ENCODE measurements at places on chromosomes 7 and 10.

DNA sequence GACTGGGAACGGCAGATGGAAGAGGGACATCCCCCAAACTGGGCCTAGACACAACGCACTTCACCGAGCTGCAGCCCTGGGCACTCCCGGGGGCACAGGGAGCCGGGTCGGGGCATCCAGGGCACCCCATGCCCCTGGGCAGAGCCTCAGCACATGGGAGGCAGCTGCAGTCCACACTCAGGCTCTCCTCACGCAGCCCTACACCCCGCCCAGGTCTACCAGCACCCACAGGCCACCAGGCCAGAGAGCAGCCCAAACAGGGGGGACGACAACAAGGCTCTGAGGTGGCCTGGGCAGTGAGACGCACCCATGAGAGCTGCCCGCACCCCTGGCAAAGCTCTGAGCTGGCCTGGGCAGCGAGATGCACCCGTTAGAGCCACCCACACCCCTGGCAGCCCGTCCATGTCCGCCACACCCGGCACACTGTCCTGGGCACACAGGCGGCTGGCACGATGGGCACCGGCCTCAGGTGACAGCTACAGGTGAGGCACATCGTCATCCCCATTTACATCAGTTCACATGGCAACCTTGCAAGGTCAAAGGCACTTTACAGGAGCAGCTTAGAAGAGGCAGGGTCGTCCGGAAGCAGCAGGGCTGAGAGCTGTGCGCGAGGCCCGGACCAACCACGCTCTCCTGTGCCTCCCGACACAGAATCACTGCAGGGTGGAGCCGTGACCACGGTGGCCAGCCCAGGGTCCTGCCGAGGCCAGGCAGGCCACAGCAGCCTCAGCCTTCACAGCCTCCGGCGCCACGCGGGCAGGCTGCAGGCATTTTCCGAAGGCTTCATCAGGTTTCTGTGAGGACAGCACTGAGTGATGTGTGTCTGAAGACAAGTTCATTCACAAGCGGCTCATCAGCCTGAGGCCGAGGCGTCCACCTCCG lies 228.6 kb downstream of the MAD1L1 start:
- DNase-seq: no peak

- DNase-seq: no peak
These were observed 530.8 kb downstream of the CNTNAP2 start for GRCh38 chr7:146647445-146647844.

- DNase-seq: no peak
These were observed 53.1 kb upstream of the KMT2E start for GRCh38 chr7:104960741-104961448.

- DNase-seq: no peak
These were observed 597.9 kb upstream of the C7orf33 start for GRCh38 chr7:147992698-147993097.

- no peak for DNase-seq
These were observed 6.5 kb downstream of the MDH2 start for GRCh38 chr7:76054123-76055120.

DNA sequence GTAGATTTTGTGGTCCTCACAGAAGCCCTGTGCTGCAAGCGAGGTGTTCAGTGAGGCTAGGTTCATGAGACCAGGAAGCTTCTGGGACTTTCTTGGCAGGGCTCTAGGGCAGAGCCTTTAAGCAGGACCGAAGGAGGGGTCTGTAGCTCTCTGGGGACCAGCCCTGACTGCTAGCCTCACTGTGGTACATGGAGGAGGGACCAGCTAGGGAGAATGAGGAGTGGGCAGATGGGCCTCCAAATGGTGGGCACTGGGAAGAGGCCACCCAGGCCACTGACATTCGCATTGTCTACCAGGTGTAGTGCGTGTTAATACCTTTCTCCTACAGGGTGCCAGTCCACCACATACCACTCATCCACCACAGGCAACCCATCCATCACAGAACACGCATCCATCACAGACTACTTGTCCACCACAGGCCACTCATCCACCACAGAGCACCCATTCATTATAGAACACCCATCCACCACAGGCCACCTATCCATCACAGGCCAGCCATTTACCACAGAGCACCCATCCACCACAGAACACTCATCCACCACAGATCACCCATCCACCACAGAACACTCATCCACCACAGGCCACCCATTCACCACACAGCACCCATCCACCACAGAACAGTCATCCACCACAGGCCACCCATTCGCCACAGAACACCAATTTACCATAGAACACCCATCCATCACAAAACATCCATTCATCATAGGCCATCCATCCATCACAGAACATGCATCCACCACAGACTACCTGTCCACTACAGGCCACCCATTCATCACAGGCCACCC lies 31.6 kb upstream of the ZNF488 start:
- no peak for DNase-seq

- DNase-seq: no peak
These were observed 89.7 kb upstream of the PDGFA start for GRCh38 chr7:609365-609764.

DNA sequence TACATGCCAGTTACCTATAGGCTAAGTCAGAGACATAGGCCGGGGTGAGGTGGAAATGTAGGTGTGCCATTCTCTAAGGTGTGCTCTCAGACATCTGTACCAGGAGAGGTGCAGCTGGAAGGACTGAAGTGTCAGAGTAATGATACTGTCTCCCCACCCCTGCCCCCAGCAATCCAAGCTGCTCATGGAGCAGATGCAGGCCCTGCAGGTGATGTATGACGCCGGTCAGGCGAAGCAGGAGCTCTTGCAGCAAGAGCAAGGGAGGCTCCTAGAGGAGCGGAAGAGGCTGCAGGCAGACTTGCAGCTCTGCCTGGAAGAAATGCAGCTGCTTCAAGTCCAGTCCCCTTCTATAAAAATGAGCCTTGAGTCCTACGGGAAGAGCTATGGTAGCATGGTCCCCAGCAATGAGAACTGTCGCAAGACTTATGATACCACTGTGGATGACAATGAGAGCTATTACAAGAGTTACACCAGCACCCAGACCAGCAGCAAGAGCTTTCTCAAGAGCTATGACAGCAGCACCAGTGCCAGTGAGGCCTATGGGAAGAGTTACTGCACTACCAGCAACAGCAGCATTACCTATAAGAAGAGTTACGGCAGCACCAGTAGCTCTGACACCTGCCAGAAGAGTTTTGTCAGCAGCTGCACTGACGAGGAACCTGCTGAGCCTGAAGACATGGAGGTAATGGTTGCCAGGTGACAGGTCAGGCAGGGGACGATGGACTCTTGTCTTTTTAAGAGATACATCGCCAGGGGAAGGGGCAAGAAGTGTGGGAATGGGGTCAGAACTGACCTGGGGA lies 18.4 kb upstream of the FLNC start:
- DNase-seq: no peak

- DNase-seq: no peak
These were observed 52.6 kb downstream of the HTR7 start for GRCh38 chr10:90805206-90805605.

All from hippocampal formation (tissue), 2 donors.